D341Med (cell line): ENCODE measurements at places on chromosomes 7 and 10.

DNA sequence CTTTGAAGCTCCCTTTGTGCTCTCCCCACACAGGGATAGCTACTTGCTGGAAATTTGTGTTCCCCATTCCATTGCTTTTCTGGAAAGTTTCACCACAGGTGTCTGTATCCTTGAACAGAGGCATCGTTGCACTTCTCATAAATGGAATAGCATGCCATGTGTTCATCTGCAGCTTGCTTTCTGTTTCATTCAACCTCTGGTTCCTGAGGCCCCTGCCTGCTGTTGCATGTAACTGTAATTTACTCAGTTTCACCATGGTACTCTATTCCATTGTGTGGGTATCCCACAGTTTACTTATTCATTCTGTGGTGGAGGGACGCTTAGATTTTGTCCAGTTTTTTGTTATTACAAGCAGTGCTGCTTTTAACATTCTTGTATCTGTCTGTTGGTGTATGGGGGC is 32.0 kb downstream of the EEPD1 start:
- DNase-seq = no peak

- no peak for DNase-seq
These were observed 155.7 kb downstream of the EBF3 start for GRCh38 chr10:129808092-129808983.

GRCh38 chr7:102080434-102081243 is 206.0 kb upstream of the SH2B2 start:
- DNase-seq = no peak

GRCh38 chr10:17504547-17505245 is 50.3 kb upstream of the ST8SIA6 start:
- no peak for DNase-seq

- DNase-seq = no peak
These were observed 116.6 kb upstream of the PALS2 start for GRCh38 chr7:24456526-24457218.

GRCh38 chr10:110336111-110336721 is 31.5 kb upstream of the SMNDC1 start:
- no peak for DNase-seq

DNA sequence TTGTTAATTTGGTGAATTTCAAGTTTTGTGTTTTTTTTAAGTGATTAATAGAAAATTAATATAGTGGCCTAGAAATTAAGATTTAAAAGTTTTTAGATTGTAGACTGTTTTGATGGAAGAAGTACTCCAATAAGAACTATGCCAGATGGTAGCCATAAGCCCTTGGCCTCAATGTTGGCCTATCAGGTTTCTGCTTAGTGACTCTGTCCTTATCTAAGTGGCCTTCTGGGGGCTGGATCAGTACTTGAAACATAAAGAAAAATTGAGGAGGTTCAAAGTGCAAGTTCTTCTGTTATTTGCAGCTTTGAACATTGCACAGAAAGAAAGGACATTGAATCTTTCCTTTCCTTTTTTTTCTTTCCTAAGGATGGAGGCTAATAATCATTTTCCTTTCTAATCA is 9.9 kb downstream of the CCDC126 start:
- no peak for DNase-seq

DNA sequence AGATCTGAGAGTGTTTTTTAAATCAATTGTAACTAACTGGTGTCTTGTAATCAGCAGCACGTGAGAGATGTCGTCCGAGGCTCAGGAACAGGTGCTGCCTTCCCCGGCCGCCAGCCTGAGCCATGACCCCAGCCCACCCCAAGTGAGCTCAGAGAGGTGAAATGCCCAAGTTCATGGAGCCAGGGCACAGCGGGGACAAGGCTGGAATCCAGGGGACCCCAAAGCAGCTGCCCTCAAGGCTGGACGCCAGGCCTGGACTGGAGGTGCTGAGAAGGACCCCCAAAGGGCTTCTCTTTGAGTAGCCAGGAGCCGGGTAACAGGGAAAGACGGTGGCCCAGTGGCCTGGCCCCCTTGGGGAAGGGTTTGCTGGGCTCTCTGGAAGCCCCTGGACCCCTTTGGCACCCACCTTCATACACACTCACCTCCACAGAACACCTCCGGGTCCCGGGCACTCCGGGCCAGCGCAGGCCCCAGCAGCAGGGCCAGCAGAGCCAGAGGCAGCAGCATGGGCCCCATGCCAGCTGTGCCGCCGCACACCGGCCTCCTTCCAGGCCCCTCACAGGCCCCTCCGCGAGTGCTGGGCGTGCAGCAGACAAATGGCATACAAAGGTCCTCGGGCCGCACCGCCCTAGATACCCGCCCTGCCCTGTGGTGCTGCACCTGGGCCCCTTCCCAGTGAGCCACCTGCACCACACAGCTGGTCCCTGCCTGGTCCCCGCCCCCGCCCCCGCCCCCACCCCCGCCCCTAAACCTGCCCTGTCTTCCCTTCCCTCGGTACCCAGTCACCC is 24.0 kb upstream of the CNPY1 start:
- no peak for DNase-seq

- DNase-seq = peak; percentile 88
These were observed 1.2 kb downstream of the JAZF1 start for GRCh38 chr7:28179120-28180030.

- no peak for DNase-seq
These were observed 24.3 kb downstream of the GRK5 start for GRCh38 chr10:119231654-119232053.

DNA sequence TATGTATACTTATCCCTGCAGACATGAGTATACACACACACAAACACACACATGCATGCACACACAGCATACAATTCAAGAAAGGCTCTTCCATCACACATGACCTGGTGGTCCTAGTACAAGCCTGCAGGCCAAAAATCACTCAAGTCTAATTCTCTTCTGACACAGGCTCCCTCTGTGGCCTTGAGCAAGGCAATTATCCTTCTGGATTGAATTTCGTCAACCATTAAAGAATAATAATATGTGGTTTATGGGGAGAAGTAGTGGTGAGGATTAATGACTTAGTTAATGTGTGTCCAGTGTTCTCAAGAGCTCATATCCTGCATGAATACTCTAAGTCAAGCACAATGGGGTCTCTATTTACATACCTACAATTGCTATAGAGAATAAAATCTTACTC is 161.8 kb upstream of the KIAA1217 start:
- DNase-seq = no peak

DNA sequence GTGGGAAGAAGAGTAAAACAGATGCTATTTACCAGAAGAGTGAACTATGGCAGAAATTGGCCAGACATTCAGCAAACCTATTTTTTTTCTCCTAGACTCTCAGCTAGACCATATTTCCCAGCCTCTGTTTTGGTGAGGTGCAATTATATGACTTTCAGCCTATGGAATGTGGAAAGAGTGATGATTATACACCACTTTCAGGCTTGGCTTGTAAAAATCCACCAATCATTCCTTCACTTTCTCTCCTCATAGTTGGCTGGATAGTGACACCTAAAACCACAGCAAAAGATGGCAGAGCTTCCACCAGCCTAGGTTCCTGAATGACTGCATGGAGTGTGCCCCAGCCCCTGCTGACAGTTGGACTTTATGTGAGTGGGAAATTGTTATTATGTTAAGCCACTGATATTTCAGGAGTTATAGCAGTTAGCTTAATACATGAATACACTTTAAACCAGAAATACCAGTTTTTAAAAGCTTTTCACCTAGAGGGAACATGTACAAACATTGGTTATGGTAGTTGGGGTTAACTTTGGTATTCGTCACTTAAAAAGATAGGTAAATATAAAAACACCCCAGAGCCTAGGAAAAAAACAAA is 19.1 kb upstream of the TNKS2 start:
- no peak for DNase-seq

GRCh38 chr10:77943121-77943901 is 16.8 kb upstream of the DLG5 start:
- DNase-seq = no peak

DNA sequence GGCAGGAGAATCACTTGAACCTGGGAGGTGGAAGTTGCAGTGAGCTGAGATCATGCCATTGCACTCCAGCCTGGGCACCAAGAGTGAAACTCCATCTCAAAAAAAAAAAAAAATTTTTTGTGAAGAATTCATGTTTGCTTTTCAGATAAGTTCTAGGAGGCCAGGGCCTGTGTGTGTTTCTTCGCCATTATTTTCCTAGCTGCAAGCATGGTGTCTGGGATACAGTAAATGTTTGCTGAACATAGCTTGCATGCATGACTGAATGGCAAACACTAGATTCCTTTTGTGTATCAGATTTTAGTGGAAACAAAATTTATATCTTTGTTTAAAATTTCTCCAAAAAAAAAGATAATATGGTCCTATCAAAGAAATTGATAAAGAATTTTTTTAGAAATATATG is 9.7 kb upstream of the MACC1 start:
- no peak for DNase-seq

GRCh38 chr7:114273218-114273617 is 141.4 kb upstream of the FOXP2 start:
- no peak for DNase-seq
